ENCODE measurements at places on chromosomes 5 and 9.

- DNase-seq, result no peak
Measured at GRCh38 chr5:67098656-67099055, 97.9 kb downstream of the CD180 start.

DNA sequence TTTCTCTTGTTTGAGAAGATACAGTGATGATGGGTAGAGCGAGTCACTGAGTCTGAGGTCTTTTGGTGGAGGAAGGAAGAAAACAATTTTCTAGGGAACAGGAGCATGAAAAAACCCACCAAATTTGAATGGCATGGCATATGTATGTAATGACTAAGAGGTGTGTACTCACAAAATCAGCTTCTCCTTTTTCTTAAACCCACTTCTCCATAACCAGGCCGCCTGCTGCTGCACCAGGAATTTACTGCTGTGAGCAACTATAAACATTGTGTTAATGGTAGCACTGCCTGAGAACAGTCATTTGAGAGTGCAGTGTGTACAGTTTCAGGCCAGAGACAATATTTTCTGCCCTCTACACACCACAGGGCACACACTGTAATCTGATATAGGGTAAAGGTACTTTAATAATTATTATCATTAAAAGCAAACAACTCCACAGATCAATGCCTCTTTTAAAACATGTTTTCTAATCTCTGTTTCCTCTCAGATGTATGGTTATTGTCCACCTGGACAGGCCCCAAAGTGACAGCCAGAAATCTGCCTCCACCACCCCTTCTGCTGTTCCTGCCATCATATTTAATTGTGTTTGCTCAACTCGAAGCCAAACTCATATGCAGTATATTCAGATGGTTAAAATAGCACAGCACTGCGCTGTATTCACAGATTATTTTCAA lies 241.6 kb downstream of the KIAA0825 start:
- DNase-seq, result no peak

DNA sequence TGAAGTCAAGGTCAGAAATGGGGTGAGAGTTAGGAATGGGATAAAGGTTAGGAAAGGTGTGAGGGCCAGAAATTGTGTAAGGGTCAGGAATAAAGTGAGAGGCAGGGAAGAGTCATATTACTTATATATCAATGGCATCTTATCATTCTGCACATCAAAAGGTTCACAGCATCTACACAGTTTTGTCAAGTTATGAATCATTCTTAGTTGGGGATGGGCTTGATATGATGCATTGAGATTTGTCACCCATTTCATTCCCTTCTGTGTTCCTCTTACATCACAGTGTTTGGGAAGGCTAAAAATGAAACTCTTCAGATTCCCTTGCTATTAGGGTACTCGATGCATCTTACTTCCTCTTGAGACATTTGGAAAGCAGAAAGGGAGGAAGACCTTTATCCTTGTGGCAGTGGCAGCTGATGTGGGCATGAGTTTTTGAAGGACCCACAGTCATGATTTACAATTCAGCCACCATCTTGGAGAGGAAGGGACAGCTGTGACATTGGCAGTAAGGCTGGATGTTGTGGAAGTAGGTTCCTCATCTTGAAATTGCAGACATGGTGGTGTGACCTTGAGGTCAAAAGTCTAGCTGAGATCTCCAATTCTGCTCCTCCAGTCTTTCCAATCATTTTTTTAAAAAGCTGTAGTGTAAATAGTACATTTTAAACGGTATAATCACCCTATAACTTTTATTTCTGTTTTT lies 24.2 kb upstream of the NPR3 start:
- DNase-seq, result no peak

DNA sequence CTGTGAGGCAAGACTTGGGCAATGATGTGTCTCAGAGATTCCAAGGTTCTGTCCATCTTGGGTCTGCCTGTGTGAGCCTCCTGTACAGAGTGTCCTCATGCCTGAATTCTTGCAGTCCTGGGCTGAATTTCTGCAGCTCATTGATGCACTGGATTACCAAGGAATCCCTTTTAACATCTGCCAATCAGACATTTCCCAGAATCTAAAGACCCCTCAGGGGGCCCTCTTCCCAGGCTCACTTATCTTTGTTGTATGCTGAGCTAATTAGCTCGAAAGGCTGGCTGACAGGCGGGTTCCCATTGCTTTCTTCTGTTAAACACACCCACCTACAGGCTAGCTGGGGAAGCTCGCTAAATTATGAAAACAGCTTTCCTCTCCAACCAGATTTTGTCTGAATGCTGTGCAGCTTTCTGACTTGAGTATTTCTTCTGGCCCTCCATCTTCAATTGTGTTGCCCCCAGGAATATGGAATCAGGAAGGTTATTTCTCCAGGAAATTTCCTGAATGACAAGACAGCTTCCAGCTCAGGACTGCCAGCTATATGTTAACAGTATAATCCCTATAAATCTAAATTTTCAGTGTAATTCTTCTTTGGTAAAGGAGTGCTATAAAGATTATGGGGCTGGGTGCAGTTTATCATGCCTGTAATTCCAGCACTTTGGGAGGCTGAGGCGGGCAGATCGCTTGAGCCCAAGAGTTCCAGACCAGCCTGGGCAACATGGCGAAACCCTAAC lies at the start of gene LIX1:
Gene LIX1, minus strand, starts transcription at position 91 of the 734 bp plus-strand sequence. Its CDS starts 35 bp downstream, at position 56.
- DNase-seq, result no peak

GRCh38 chr5:109714592-109714991 lies 24.9 kb downstream of the MAN2A1 start:
- DNase-seq, result no peak

DNA sequence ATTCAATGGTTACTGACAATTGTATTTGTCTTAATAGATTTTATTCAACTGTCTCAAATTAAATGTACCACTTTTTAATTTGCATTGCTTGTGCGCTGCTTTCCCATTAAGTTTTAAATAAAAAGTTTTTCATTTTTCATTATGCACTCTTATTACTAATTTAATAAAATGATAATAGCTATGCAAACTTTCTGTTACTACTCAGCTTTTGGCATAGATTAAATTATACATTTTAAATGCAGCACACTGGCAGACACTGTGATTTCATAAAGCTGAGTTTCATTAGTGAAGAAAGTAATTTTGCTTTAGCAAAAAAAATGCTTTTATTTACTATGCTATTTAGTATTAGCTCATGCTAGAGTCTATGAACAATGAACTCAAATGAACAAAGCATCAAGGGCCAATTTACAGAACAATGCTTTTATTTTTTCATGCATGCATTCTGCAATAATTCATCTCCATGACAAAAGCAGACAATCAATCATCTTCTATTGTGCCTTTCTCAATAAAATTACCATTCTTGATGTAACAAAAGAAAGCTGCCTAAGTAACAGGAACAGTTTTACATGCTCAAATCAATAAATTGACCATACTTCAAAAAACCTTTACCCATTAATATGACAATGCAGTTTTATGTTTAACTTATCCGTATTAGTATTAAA lies 595.2 kb upstream of the ARRDC3 start:
- DNase-seq, result no peak
